ENCODE measurements at places on chromosomes 5 and 9.

DNA sequence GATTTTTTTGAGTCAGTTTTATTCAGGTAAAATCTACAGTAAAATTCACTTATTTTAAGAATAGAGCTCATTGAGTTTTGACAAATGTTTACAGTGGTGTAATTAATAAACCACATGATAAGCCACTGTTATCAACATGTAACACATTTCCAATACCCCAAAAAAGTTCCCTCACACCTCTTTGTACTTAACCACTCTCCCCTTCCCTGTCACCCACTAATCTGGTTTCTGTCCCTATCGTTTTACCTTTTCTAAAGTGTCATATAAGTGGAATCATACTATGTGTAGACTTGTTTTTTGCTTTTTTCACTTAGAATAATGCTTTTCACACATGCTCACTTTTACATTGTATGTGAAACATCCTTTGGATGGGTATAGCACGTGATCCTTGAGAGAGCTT lies 127.2 kb downstream of the KDM4C start:
- no peak overlapping the region for H3K27ac ChIP-seq
- H3K4me1 ChIP-seq: peaks cover 6% of the 10 kb centered on the region
- no peaks in the 10 kb centered on the region for H3K27me3 ChIP-seq
- H3K36me3 ChIP-seq: no peaks in the 10 kb centered on the region
- no peak for DNase-seq

DNA sequence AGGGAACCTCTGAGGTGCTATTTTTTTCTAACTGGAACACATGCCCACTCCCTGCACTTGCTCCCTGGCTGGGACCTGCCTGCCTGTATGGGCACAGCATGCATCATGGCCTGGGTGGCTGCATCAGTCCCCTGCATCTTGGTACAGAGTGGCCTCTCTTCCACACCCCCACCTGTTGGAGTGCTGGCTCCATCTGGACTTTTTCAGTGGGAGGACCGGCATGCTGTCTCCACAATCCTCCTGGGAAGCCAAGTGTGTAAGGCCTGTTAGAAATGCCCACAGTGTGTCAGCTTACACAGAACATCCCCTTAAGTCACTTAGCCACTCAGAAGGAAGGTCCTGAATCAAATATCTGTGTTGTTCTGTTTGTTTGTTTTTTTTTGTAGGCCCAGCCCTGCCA lies 102.9 kb downstream of the MARCHF3 start:
- no peaks in the 10 kb centered on the region for H3K36me3 ChIP-seq
- no peak for DNase-seq
- no peaks in the 10 kb centered on the region for H3K27me3 ChIP-seq
- no peak overlapping the region for H3K4me3 ChIP-seq

- H3K36me3 ChIP-seq: no peaks in the 10 kb centered on the region
- DNase-seq: no peak
- H3K4me3 ChIP-seq: peak overlapping the region; percentile 100
- H3K27ac ChIP-seq: peak overlapping the region; percentile 93
- peaks cover 35% of the 10 kb centered on the region for H3K4me1 ChIP-seq
These were observed 724 bp downstream of the TCERG1 start for GRCh38 chr5:146447734-146448380.

GRCh38 chr9:70091572-70091971 lies 47.9 kb downstream of the MAMDC2 start:
- no peaks in the 10 kb centered on the region for H3K36me3 ChIP-seq
- no peaks in the 10 kb centered on the region for H3K27me3 ChIP-seq
- H3K4me3 ChIP-seq: no peak overlapping the region
- DNase-seq: no peak

DNA sequence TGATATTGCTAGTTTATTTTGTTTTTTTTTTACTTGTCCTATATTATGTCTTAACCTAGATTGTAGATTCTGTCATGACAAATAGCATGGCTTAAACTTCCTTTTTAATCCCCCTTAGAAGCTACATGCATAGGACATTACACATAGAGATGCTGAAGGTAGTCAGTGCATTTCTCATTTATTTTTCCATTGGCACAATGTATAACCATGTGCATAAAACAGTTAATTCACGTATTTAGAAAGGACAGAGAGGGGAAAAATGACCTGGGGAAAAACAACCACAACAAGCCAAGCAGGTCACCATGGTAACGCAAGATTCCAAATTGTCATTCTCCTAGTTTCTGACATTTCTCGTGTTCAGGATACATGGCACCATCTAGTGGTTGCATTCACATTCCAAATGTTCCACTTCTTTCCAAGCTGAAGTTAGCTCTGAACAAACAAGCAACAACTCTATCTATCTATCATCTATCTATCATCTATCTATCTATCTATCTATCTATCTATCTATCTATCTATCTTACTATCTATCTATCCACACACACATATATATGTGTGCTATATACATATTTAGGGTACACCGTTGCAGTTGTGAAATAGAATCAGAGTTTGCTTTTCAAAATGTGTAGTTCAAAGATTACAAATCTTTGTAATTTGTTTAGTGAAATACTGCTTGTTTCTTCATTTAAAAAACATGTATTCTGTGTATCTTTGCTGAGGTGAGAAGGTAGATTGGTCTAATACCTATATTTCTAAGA lies 487.2 kb upstream of the ST8SIA4 start:
- no peaks in the 10 kb centered on the region for H3K4me1 ChIP-seq
- no peak for DNase-seq
- no peaks in the 10 kb centered on the region for H3K27me3 ChIP-seq
- no peak overlapping the region for H3K4me3 ChIP-seq
- no peak overlapping the region for H3K27ac ChIP-seq

Data from sigmoid colon (tissue), 7 donors.